HuH-7.5 (cell line): ENCODE measurements at places on chromosomes 1 and 21.

DNA sequence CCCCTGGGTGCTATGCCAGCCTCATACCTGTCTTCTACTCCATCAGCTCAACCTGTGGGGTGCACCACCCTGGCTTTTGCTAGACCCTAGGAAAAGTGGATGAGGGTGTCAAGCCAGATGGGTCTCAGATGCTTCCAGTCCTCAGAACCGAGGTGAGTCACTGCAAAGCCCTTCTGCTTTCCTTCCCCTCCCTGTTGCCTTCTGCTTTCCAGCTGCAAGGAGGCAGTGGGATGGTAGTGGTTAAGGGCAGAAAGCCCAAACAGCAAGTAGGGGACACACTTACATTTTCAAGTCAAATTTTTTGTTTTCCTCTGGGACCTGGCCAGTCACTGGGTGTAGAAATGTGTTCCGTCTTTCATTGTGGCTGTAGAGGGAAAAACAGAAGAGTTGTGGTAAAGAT lies 60.7 kb upstream of the GOLT1A start:
- no peak for DNase-seq

DNA sequence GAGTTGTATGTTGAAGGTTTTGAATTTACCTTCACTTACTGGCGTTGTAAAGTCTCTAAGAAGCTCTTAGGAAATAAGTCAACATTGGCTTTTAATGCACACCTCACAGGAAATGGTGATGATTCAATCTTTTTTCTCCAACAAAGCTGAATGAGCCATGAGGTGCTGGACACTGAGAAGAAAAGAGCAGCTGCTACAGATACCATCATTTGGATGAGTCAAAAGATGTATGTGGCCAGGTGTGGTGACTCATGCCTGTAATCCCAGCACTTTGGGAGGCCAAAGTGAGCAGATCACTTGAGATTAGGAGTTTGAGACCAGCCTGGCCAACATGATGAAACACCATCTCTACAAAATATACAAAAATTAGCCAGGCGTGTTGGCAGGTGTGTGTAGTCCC lies 3.3 kb upstream of the IL23R start:
- no peak for DNase-seq

- DNase-seq = no peak
These were observed 66.6 kb downstream of the UBIAD1 start for GRCh38 chr1:11339346-11340232.

- no peak for DNase-seq
These were observed 123.1 kb upstream of the PTGFR start for GRCh38 chr1:78367700-78368099.

GRCh38 chr1:150780510-150780909 lies 14.9 kb upstream of the CTSS start:
- no peak for DNase-seq

DNA sequence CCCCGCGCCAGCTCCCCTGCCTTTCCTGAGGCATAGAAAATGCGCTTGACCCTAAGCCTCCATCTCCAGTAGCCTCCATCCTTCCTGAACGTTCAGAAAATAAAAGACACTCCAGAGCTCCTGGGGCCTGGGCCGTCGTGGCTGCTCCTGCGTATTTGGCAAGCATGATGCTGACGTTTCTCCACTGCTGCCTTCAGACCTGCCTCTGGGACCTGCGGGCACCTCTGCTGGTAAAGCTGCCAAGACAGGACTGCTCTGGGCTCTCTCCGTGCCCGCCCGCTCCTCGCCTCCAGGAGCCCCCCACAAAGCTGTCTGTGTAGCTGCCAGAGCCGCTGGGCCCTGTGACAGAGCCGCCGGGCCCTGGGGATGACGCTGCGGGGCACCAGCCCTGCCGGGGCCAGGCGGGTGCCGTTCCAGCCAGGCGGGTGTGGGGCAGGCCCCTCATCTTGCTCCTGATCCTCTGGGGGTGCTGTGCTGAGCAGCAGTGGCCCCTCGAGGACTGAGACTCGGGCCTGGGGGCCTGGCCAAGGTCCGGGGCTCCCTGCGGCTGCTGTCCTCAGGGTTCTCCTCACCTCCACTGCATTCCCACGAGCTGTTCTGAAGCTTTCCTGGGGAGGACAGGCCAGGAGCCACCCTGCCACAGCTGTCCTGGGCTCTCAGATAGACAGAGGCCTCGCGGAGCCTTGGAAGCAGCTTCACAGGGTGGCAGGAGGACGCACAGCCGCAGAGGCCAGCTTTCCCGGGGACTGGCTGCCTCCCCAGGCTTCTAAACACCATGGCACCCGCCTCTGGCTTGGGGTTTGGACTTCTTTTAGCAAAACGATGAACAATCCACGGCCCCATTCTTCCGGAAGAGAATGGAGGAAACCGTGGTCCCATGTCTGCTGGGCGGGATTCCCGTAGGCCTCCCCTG lies 48.1 kb downstream of the MORN1 start:
- DNase-seq = no peak

DNA sequence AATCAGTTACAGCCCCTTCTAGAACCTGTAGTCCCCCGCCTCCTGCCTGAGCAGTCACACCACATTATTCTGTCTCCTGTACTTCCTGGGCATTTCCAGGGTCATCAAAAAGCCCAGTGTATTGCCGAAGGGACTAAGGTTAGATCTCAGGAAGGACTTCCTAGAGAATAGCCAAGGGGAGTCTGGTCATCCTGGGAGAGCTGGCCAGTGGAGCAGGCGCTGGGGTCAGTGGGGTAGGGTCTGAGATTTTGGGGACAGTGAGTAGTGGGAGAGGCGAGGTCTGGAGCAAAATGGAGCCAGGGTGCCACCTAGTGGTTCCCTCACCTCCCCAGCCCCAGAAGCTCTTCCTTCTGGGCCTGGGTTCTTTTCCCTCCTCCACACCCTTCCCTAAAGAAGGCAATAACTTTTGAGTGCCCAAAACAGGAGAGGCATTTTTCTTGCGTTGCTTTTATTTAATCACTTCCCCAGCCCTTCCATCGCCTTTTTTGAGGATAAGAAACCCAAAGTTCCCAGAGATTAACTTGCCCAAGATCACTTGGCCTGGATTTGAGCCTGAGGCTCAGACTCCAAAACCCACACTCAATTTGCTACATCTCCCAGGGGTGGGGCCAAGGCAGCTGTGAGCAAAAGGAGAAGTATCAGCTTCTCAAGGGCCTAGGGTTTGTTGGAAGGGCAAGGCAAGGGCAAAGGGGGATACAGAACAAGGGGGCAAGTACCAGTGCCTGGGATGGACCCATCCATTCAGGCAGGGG lies 7.3 kb upstream of the PMVK start:
- peak; percentile 75 for DNase-seq

DNA sequence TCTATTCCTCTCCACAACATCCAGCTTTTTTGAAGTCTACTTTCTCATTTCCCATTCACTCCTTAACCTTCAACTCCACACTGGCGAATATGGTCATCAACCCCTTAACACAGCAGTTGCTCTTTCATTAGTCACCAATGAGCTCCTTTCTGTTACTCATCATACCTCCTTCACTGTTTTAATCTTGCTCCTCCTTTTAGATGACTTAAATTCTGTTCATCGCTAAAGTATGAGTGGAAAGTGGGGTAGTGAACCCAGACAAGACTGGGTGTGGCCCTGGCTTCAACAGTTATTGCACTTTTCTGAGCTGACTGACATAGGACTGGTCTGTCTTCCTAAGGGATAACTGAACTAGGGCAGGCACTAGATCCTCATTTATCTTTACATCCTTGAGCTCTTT lies 51.3 kb downstream of the AKT3 start:
- DNase-seq = no peak

GRCh38 chr1:58201492-58202106 lies 344.9 kb downstream of the OMA1 start:
- no peak for DNase-seq

- peak; percentile 36 for DNase-seq
These were observed 135.1 kb upstream of the MAGI3 start for GRCh38 chr1:113255038-113255719.

DNA sequence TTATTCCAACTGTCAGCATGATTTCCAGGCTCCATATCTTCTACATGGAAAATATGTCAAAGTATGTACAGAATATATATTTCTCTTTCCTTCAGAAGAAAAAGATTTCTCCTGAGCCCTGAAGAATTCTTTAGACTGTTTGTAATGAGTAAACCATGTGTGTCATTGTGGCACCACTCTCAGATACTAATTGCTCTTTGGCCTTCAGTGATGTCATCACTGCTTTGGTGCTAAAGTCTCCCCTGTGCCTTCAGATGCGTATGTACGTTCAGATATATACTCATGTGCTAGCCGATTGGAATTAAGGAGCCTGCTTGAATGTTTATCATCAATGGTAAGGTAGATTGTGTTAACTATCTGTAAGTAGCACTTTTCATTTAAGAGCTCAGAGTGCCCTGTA lies 20.6 kb upstream of the NBL1 start:
- no peak for DNase-seq
